Karpas-422 (cell line): ENCODE measurements at places on chromosomes 2 and 18. TPM values are rescaled to one million over a fixed set of nuclear protein-coding genes. Genes with fewer than 3 reads are reported as not detected.

Gene NT5C1B
- total RNA-seq, result not detected in 2 replicates

Gene ALK
- total RNA-seq, result not detected in 2 replicates

Gene TCF23
- total RNA-seq, result not detected in 2 replicates

Gene SPATA3
- total RNA-seq, result not detected in 2 replicates

Gene CFC1
- total RNA-seq, result not detected in 2 replicates

Gene CD8B
- not detected in 2 replicates for total RNA-seq

Gene MIB1
- 40.4 and 56.2 TPM in 2 replicates for total RNA-seq

Gene DOK6
- not detected in 2 replicates for total RNA-seq

Gene KIAA2012
- 0.29 and 0.89 TPM in 2 replicates for total RNA-seq

Gene DLX1
- total RNA-seq, result 1.0 and 1.2 TPM in 2 replicates

DNA sequence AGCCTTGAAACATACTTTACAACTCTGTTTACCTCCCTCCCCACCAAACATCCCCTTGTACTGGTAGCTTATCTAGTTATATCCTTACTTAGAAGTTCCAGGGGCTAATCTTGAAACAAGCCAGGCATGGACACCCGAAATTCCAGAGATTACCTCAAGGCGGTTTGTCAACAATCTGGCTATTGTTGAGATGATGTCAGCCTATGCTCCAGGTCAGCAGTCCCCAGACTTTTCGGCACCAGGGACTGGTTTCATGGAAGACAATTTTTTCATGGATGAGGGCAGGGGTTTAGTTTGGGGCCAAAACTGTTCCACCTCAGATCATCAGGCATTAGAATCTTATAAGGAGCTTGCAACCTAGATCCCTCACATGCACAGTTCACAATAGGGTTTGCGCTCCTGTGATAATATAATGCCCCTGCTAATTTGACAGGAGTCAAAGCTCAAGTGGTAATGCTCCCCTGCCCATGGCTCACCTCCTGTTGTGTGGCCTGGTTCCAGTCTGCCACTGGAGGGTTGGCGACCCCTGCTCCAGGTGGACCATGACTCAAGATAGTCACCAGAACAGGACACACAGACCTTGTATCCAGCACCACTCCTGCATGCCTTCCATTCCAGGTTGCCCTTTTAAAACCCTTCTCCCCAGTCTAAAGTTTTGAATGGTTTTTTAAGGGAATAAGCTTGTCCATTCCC lies 171.2 kb downstream of the SPAG16 start:
- H3K27me3 ChIP-seq, result no peaks in the 10 kb centered on the region
- no peak overlapping the region for H3K27ac ChIP-seq
- DNase-seq, result no peak
- no peaks in the 10 kb centered on the region for H3K36me3 ChIP-seq
- no peaks in the 10 kb centered on the region for H3K4me1 ChIP-seq
- H3K4me3 ChIP-seq, result no peak overlapping the region

- no peaks in the 10 kb centered on the region for H3K4me1 ChIP-seq
- H3K36me3 ChIP-seq, result no peaks in the 10 kb centered on the region
- H3K27ac ChIP-seq, result no peak overlapping the region
These were observed 195.3 kb downstream of the RND3 start for GRCh38 chr2:150292192-150292591.

- no peak overlapping the region for H3K27ac ChIP-seq
- H3K4me1 ChIP-seq, result no peaks in the 10 kb centered on the region
- H3K27me3 ChIP-seq, result no peaks in the 10 kb centered on the region
- no peak overlapping the region for H3K4me3 ChIP-seq
- no peak for DNase-seq
- no peaks in the 10 kb centered on the region for H3K36me3 ChIP-seq
These were observed 27.4 kb upstream of the ACSL3 start for GRCh38 chr2:222833410-222833809.

- H3K4me1 ChIP-seq, result no peaks in the 10 kb centered on the region
- no peak overlapping the region for H3K4me3 ChIP-seq
- H3K36me3 ChIP-seq, result no peaks in the 10 kb centered on the region
- H3K27me3 ChIP-seq, result no peaks in the 10 kb centered on the region
These were observed 42.2 kb downstream of the THNSL2 start for GRCh38 chr2:88212251-88212790.

DNA sequence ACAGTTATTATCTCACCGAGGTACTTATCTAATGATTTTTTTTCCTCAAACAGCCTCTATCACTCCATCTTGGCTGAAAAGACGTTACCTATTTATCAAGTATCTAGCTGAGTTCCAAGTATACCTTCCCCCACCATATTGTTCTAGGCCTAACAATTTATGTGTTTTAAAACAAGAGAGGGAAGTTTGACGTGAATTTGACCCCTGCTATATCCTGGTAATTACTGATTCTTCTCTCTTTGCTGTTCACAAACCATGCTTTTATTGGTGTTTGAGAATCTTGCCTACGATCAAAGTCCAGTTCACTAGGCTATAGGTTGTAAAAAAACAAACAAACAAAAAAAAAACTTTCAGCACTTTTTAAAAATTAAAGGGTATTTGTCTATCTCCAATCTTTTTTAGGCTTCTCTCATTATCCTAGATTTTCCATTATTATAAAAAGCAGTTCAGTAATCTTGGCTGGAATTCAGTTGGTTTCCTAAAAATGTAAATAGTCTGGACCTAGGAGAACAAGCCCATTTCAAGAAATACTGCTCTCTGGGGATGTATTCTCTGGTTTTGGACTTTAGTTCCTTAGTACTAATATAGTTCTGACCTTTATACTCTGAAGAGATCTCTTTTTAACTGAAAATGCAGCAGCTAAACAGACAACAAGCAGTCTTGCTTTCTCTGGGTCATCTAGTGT lies 505.4 kb downstream of the CPS1 start:
- no peak for DNase-seq
- H3K36me3 ChIP-seq, result no peaks in the 10 kb centered on the region
- H3K27ac ChIP-seq, result no peak overlapping the region
- no peaks in the 10 kb centered on the region for H3K27me3 ChIP-seq
- H3K4me3 ChIP-seq, result no peak overlapping the region

DNA sequence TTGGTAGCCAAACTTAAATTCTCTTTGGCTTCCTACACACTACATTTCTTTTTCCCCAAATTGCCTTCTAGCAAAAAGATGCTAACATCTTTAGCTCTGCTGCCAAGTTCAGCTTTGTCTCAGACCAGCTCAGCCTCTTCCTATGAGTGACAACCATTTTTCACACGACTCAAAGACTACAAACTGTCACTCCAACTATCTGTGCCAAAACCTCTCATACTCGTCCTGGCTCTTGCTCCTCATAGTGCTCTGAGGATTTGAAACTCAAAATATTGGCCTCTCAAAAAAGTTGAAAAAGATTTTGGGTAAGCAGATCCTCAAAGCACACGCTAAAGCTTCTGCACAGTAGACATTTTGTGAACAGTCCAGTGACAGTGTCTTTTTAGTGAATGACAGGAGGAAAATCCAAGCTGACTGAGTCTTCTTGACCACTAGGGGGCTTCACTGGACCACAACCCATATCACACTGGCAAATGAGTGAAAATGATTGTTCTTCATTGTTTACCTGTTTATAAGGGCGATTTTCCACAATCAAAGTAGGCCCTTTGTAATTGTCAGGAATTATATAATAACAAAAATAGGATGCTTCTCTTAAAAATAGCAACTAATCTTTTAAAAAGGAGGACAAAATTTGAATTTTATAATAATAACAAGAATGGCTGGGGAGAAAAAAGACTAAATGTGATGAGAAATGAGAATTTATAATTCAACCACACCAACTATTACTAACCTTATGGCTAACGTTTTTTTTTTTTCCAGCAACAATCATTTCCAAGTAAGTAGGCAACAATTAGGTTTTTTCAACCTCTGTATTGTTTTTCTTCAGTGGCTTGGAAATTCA lies 85.5 kb upstream of the PGAP1 start:
- H3K4me3 ChIP-seq, result no peak overlapping the region
- H3K27me3 ChIP-seq, result no peaks in the 10 kb centered on the region
- peaks cover 13% of the 10 kb centered on the region; the same call in 1 of the 2 replicates for H3K36me3 ChIP-seq
- H3K4me1 ChIP-seq, result no peaks in the 10 kb centered on the region
- DNase-seq, result peak; percentile 77

DNA sequence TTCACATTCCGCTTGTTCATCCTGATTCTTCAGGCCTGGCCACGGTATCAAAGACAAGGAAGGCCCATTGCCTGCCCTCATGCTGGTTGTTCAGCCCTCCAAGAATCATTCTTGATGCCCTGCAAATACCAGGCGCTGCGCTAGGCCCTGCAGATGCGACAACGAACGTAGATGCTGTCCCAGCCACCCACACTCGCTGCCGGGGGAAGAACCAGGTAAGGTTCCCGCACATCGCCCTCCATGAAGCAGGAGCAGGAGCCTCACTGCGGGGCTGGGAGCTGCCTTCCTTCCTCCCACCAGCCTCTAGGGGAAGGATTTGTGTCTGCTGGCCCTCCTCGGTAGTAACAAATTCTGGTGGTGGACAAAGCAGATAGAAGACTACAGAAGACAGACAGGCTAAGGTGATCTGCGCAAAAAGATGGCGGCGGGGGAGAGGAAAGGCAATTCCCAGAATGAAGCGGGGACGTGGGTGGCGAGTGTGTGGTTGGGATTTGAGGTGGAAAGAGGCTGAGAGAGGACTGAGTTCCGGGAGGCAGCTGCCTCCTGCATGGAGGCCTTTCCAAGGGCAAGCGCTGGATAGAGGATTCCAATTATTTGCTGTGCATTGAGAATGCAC lies 19.8 kb upstream of the GPR55 start:
- no peak overlapping the region for H3K27ac ChIP-seq
- no peak overlapping the region for H3K4me3 ChIP-seq
- H3K27me3 ChIP-seq, result no peaks in the 10 kb centered on the region
- H3K36me3 ChIP-seq, result no peaks in the 10 kb centered on the region
- H3K4me1 ChIP-seq, result peaks cover 15% of the 10 kb centered on the region

- H3K36me3 ChIP-seq, result no peaks in the 10 kb centered on the region
- no peak overlapping the region for H3K4me3 ChIP-seq
- H3K4me1 ChIP-seq, result peaks cover 11% of the 10 kb centered on the region; the same call in 1 of the 2 replicates
- H3K27me3 ChIP-seq, result no peaks in the 10 kb centered on the region
- H3K27ac ChIP-seq, result no peak overlapping the region
These were observed 206.9 kb downstream of the ARL4C start for GRCh38 chr2:234289834-234290590.

DNA sequence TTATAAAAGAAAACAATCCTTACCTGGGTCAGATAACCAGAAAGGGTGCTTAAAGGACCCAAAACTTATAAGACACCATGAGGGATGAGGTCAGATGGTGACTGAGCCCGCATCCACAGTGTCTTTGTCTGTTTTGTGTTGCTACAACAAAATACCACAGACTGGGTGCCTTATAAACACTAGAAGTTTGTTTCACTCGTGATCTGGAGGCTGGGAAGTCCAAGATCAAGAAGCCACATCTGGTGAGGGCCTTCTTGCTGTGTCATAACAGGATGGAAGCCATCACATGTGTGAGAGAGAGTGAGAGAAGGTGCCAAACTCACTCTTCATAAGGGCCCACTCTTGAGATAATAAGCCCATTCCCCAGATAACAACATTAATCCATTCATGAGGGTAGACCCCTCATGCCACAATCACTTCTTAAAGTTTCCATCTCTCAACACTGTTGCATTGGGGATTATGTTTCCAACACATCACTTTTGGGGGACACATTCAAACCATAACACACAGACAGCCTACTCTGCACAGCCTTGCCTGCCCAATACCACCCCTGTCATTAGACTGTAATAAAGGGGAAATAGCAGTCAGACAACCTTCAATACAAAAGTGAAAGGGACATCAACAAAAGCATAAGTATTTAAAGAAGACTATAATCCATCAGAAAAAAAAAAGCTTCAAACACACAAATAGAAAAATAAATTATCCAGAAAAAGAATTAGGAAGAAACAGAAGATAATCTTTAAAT lies 249.8 kb downstream of the ANAPC1 start:
- no peak overlapping the region for H3K4me3 ChIP-seq
- DNase-seq, result no peak
- H3K27me3 ChIP-seq, result no peaks in the 10 kb centered on the region
- no peaks in the 10 kb centered on the region for H3K4me1 ChIP-seq
- no peaks in the 10 kb centered on the region for H3K36me3 ChIP-seq

- H3K36me3 ChIP-seq, result no peaks in the 10 kb centered on the region
- no peak overlapping the region for H3K27ac ChIP-seq
- H3K4me3 ChIP-seq, result no peak overlapping the region
- H3K4me1 ChIP-seq, result peaks cover 34% of the 10 kb centered on the region
These were observed 161.0 kb upstream of the ZFP36L2 start for GRCh38 chr2:43387092-43388062.

- H3K4me1 ChIP-seq, result no peaks in the 10 kb centered on the region
- H3K36me3 ChIP-seq, result no peaks in the 10 kb centered on the region
These were observed 80.4 kb downstream of the NEDD4L start for GRCh38 chr18:58124475-58124874.

- H3K4me3 ChIP-seq, result no peak overlapping the region
- no peaks in the 10 kb centered on the region for H3K36me3 ChIP-seq
- H3K27ac ChIP-seq, result no peak overlapping the region
- H3K4me1 ChIP-seq, result peaks cover 5% of the 10 kb centered on the region; the same call in 1 of the 2 replicates
These were observed 288.2 kb downstream of the NBAS start for GRCh38 chr2:15272942-15273341.

GRCh38 chr2:144624451-144624850 lies 104.5 kb upstream of the ZEB2 start:
- H3K27me3 ChIP-seq, result no peaks in the 10 kb centered on the region
- H3K4me3 ChIP-seq, result no peak overlapping the region
- peaks cover 11% of the 10 kb centered on the region for H3K4me1 ChIP-seq
- DNase-seq, result no peak

GRCh38 chr18:7603259-7604000 lies 36.3 kb downstream of the PTPRM start:
- no peaks in the 10 kb centered on the region for H3K4me1 ChIP-seq
- H3K4me3 ChIP-seq, result no peak overlapping the region
- no peaks in the 10 kb centered on the region for H3K27me3 ChIP-seq
- H3K27ac ChIP-seq, result no peak overlapping the region
- no peaks in the 10 kb centered on the region for H3K36me3 ChIP-seq

DNA sequence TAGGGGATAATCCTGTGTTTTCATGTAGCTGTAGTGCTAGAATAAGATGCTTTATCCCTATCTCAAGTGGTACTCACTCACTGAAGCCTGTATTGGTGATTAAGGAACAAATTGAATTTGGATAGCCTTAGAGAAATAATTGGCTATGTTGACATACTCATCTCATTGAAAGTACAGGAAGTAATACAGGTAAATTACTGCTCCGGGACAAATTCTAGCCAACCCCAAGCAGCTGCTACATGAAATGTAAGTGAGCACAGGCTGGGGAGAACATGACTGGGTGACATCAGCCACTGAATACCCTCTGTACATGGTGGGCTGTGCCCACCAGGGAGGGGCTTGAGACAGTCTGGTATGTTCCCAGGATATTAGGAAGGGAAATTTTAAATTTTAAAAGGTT lies 188.4 kb upstream of the RASGRP3 start:
- no peak for DNase-seq
- H3K4me1 ChIP-seq, result peaks cover 30% of the 10 kb centered on the region
- H3K4me3 ChIP-seq, result no peak overlapping the region
- H3K36me3 ChIP-seq, result no peaks in the 10 kb centered on the region
- no peak overlapping the region for H3K27ac ChIP-seq
- no peaks in the 10 kb centered on the region for H3K27me3 ChIP-seq

- H3K4me3 ChIP-seq, result no peak overlapping the region
- no peak for DNase-seq
- no peak overlapping the region for H3K27ac ChIP-seq
- no peaks in the 10 kb centered on the region for H3K27me3 ChIP-seq
- no peaks in the 10 kb centered on the region for H3K4me1 ChIP-seq
These were observed 118.2 kb downstream of the VWC2L start for GRCh38 chr2:214529021-214529420.

- H3K27ac ChIP-seq, result no peak overlapping the region
- no peak overlapping the region for H3K4me3 ChIP-seq
- no peak for DNase-seq
- H3K27me3 ChIP-seq, result no peaks in the 10 kb centered on the region
These were observed 9.7 kb downstream of the UXS1 start for GRCh38 chr2:106184394-106184793.
